ENCODE measurements at places on chromosomes 12 and 14. TPM values are rescaled to one million over a fixed set of nuclear protein-coding genes. Genes with fewer than 3 reads are reported as not detected.
A peak's percentile ranks its signal among the peaks of the same experiment; 100 is the strongest.

Gene LRIG3
- 150 TPM for total RNA-seq

Gene BLTP3B
- total RNA-seq, result 104 TPM

Gene COX8C
- total RNA-seq, result not detected

Gene MLEC
- total RNA-seq, result 64.0 TPM

DNA sequence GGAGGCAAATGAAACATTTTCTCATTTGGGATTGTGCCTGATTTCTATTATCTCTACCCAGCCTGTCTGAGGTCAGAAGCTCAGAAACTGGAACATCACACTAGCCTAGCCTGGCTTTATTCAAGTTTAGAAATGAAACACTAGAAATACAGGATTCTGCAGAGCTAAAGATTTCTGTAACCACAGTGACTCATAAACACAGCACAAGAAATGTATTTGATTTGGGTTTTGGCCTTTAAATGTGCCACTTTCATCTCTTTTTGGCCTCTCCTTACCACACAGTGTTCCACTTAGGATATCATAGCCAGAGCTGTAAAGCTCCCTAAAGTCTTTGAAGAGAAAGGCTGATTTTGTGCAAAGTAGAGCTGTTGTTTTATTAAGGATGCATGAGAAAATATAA lies 307.5 kb downstream of the EMP1 start:
- peak; percentile 95 for DNase-seq

DNA sequence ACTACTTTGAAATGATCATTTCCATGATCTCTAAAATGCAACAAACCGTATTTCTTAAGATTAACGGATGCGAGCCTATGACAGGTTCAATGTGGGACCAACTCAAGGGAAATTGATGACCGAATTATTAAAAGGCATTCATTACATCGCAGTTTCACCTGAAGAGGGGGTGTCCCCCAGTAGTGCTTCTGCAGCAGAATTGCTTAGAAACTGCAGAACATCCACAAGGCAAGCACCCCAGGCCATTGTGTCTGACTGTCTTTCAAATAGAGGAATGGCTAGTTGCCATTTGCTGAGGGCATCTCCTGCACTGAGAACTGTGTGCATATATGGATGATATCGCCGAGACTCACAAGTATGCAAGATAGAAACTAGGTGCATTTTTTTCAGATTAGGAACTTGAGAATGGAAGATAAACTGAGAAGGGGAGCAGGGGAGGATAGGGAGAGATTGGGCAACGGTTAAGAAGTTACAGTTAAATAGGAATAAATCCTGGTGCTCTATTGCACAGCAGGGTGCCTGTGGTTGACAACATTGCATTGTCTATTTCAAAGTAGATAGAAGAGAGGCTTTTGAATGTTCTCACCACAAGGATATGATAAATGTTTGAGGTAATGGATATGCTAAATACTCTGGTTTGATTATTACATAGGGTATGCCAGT lies 234.3 kb upstream of the PLEKHG7 start:
- no peak for DNase-seq

DNA sequence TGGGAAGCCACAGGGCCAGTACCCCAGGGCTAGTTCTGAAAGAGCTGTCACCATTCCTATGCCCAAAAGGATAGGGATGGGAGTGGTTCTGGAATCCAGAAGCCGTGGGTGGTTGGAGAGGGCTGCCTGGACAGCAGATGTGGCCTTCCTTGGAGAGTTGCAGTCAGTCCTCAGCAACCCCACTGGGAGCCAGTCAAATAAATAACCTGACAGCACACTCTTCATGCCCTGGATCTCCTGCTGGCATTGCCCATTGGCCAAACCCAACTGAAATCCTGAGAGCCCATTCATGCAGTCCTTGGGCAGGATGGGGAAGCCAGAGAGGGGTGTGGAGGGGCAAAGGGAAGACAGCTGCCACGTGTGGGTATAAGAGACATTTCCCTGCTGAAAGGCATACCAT lies 128.2 kb downstream of the PTPN11 start:
- no peak for DNase-seq

DNA sequence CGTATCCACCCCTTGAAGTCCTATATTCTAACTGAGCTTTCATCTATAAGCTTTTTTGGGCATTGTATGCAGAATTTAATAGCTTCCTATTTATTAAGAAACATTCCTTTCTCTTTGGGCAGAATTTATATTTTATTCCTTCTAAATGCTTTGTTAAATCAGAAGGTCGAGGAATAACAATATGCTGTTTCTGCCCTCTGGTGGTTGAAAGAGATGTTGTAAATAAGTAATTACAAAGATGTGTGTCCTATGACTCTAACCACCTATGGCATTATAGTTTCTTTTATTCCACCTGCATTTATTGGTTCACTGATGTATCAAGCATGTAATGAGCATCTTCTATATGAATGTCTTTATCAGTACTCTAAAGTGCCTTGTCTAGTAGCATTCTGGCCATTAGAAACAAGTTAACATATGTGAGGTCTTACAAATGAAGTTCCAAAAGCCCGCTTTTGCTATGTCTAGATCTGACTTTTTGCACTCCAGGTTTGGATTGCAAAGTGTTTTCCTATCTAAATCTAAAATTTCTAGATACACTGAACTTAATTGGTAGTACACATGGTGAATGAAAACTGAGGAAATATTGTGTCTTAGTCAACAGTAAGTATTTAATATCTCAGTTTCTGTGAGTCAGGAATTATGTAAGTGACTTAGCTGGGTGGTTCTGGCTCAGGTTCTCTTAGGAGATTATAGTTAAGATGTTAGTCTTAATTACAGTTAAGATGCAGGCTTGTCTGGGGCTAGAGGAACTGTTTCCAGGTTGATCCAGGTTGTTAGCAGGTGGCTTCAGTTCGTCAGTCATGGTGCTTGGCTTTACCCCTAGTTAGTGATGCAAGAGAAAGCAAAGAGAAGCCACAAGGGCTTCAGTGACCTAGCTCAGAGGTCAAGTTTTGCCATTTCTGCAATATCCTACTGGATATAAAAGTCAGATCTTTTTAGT lies 57.5 kb downstream of the PLEKHA5 start:
- peak; percentile 59 for DNase-seq

GRCh38 chr12:114361545-114361944 lies 44.4 kb downstream of the TBX5 start:
- no peak for DNase-seq

- no peak for DNase-seq
Observed at GRCh38 chr14:49381778-49382177, 204.4 kb downstream of the RPS29 start.

- no peak for DNase-seq
Observed at GRCh38 chr12:121927813-121928212, 9.4 kb downstream of the CFAP251 start.

DNA sequence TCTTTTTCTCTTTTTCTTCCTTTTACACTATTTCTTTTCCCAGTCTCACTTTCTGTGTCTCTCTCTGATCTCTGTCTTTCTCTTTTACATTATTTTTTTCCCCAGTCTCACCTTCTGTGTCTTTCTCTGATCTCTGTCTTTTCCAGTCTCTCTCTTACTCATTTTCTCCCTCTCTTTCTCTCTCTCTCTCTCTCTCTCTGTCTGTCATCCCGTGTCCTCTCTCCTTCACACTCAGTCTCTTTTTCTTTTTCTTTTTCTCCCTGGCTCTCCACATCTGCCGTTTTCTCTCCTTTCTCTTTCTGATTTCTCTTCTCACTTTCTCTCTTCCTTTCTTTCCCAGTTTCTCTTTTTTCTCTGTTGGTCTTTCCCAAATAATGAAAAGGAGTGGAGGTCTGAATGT lies 22.3 kb downstream of the DHRS4L2 start:
- no peak for DNase-seq

- DNase-seq, result no peak
Observed at GRCh38 chr14:74951443-74952179, 3.8 kb downstream of the PGF start.

DNA sequence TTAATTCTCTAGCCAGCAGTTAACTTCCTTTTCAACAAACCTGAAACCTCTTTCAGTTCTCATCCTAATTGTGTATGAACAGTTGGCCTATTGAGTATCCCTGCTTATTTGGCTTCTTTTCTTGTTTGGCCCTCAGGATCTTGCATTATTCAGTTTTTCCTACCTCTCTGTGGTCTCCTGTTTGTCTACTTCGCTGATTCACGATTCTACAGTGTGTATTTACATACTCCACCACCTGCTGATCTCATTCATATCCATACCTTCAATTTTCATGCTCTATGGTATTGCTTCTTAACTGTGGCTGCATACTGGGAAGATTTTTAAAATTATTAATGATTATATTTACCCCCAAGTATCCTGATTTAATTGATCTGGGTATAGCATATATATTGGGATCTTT lies 56.4 kb downstream of the RASSF9 start:
- no peak for DNase-seq

- peak; percentile 12 for DNase-seq
Observed at GRCh38 chr12:72546106-72546505, 273.9 kb downstream of the TRHDE start.

DNA sequence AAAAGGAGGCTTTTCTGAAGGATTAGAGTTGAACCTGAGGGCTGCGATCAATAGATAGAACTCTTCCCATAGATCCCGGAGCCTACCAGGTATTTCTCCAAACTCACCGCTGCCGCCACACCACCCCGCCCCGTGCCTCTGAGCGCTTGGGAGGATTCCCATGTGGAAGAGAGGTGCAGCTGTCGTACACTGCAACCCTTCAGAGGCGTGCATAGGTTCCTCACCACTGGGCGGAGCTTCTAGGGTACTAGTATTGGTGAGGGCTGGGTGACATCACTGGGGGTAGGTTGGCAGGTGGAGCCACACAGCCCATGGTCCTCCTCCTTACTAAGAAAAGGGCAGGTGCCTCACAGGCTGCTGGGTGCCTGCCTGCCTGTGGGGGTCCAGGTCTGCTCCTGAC lies 127.0 kb downstream of the TSPAN9 start:
- no peak for DNase-seq

DNA sequence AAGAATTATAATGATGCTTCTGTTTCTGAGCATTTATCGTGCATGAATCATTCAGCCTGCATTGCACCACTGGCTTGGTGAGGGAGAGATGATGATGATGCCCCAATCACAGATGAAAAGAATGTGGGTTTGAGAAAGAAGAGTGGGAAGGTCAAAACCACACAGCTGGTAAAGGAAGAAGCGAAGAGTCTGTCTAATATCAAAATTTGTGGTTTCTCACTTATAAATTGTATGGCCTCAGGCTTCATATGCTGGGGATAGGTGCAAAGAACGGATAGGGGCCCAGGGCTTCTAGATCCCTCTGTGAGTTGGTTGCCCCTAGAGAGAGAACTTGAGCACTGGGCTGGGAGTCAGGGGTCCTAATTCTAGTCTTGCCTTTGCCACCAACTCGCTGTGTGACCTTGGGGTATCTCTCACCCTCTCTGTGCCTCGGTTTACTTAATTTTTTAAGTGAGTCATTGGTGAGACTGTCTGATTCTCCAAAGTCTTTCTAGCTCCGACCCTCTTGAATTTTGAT lies 2.2 kb downstream of the OASL start:
- no peak for DNase-seq

DNA sequence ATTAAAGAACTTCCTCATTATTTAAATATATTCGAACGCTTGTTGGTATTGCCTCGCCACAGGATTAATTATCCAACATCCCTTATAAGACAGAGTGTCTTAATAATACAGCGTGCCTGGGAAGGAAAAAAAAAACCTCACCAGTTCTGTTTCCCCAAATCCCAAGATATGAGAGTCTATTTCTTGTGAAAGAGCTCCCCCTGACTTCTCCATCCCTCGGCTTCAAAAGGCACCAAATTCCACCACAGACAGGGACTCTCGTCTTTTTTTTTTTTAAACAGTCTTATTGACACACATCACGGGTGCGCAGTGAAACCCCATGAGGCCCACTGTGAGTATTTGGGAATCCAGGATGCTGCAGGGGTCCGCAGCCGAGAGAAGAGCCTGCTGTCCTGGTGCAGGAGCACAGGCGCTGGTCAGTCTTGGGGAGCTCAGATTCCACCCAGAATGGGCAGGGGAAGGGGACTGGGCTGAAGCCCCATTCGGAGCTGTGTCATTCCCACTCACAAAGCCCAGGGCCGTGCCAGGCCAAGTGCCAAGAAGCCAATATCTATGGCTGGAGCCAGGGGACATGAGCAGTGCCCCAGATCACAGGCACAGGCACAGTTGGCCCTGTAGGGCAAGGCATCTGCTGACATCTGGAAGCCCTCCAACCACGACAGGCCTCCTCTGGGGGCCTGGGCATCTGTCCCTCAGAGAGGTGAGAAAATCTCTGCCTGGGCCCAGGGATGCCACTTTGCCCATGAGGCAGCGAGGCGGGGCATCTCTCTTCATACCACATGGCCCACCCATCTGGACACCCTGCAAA lies 71.9 kb downstream of the BCL11B start:
- DNase-seq, result peak; percentile 34

DNA sequence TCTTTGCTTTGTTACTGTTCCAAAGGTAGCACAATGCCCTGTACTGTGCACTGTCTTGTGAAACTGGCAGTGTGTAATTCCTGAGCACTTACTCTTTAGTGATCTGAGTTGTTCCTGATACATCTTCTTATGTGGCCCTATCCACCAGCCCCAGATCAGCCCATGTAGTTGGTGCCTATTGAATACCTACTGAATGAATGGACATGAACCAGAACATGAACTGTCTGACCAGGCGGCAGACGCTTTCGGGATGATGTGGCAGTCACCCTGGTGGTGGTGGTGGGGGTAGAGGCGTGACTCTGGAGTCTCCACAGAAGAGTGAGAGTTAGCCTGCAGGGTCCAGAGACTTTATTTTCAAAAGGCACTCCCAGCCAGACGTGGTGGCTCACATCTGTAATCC lies 46.6 kb upstream of the PAPOLA start:
- no peak for DNase-seq

- no peak for DNase-seq
Observed at GRCh38 chr12:79344855-79345847, 345.6 kb downstream of the PAWR start.

GRCh38 chr14:38929416-38929815 lies 173.6 kb downstream of the SEC23A start:
- DNase-seq, result no peak

DNA sequence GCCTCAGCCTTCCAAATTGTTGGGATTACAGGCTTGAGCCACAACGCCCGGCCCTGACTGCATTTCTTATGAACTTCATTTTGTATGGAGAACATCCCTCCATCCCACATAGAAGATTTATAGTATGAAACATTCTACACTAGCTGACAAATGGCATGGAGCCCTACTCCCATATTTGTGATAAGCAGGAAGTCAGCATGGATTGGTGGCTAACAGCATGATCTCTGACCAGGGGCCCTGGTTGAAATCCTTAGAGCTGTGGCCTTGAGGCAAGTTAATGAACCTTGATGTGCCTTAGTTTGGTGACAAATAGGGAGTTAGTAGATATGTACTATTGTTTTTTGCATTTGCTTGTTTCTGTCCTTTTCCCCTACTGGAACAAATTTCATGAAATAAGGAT lies 12.3 kb downstream of the IFI27L1 start:
- DNase-seq, result no peak
